Activated naive CD8-positive, alpha-beta T cell treated with anti-CD3 and anti-CD28 coated beads, Interleukin-2, amount 10 ng/mL, durations not matched to agents 7 days and 5 days (primary cell): ENCODE measurements at places on chromosomes 11 and 22. TPM values are rescaled to one million over a fixed set of nuclear protein-coding genes. Genes with fewer than 3 reads are reported as not detected.

CADM1 gene
- total RNA-seq: 1.8 TPM

PANX3 gene
- not detected for total RNA-seq

- no peak overlapping the region for H3K27ac ChIP-seq
- DNase-seq: no peak
- no peaks in the 10 kb centered on the region for H3K27me3 ChIP-seq
- no peaks in the 10 kb centered on the region for H3K4me1 ChIP-seq
- no peak overlapping the region for H3K4me3 ChIP-seq
- peaks cover 2% of the 10 kb centered on the region for H3K36me3 ChIP-seq
Measured at GRCh38 chr22:49590381-49590780, 237.3 kb downstream of the BRD1 start.

GRCh38 chr11:34148504-34149165, 43.2 kb downstream of the NAT10 start:
- peaks cover 2% of the 10 kb centered on the region for H3K4me1 ChIP-seq
- no peaks in the 10 kb centered on the region for H3K27me3 ChIP-seq
- no peak overlapping the region for H3K27ac ChIP-seq
- peaks cover 13% of the 10 kb centered on the region for H3K36me3 ChIP-seq
- DNase-seq: no peak

- DNase-seq: no peak
- H3K4me1 ChIP-seq: peaks cover 5% of the 10 kb centered on the region
- H3K36me3 ChIP-seq: no peaks in the 10 kb centered on the region
- no peak overlapping the region for H3K27ac ChIP-seq
- H3K4me3 ChIP-seq: no peak overlapping the region
- H3K27me3 ChIP-seq: peaks cover 9% of the 10 kb centered on the region
Measured at GRCh38 chr22:43885319-43885671, 6.5 kb downstream of the PNPLA5 start.
